ENCODE measurements at places on chromosomes 11 and 22. TPM values are rescaled to one million over a fixed set of nuclear protein-coding genes. Genes with fewer than 3 reads are reported as not detected.

DNA sequence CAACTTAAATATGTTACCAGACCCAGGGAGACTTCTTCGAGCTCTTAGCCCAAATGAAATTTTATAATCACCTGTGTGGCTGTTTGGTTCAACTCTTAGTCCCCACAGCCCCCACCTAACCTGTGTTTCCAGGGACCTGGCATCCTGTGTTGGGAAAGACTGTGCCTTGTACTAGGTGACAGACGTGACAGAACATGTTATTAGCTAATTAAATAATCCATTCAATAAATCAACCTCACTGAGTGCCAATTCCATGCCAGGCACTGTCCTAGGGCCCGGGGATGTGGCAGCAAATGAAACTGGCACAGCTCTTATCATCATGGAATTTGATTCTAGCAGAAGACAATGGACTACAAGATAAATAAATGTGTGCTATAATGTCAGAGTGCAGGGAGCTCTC is 431.9 kb downstream of the MIAT start:
- no peaks in the 10 kb centered on the region for H3K36me3 ChIP-seq
- no peak for DNase-seq

- H3K27ac ChIP-seq = no peak overlapping the region
- peaks cover 44% of the 10 kb centered on the region for H3K4me1 ChIP-seq
- H3K4me3 ChIP-seq = peak overlapping the region; percentile 79
- no peaks in the 10 kb centered on the region for H3K27me3 ChIP-seq
- peaks cover 38% of the 10 kb centered on the region for H3K36me3 ChIP-seq
Observed at GRCh38 chr11:62853279-62853965, 14.0 kb upstream of the WDR74 start.

- DNase-seq = no peak
- no peaks in the 10 kb centered on the region for H3K36me3 ChIP-seq
- no peaks in the 10 kb centered on the region for H3K27me3 ChIP-seq
- H3K4me1 ChIP-seq = no peaks in the 10 kb centered on the region
Observed at GRCh38 chr11:93017821-93018690, 48.6 kb downstream of the MTNR1B start.

DNA sequence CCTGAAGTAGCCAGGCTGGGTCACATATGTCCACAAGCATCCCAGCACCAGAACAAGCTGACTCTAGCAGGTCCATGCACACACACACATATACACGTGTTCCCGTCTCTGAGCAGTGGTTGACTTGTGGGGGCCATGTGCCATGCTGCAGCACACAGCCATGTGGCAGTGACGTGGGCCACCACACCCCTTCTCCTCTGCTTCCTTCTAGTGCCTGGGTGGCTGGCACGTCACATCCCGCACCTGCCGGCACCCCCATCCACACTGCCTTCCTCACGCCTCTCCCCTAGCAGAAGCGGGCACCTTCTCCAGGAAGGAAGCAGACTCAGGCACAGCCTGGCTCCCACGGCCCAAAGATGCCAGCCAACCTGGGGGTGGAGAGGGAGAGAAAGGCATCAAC is 9.5 kb downstream of the SYT7 start:
- H3K4me3 ChIP-seq = no peak overlapping the region
- peaks cover 39% of the 10 kb centered on the region for H3K27me3 ChIP-seq
- no peaks in the 10 kb centered on the region for H3K36me3 ChIP-seq
- H3K27ac ChIP-seq = no peak overlapping the region

DNA sequence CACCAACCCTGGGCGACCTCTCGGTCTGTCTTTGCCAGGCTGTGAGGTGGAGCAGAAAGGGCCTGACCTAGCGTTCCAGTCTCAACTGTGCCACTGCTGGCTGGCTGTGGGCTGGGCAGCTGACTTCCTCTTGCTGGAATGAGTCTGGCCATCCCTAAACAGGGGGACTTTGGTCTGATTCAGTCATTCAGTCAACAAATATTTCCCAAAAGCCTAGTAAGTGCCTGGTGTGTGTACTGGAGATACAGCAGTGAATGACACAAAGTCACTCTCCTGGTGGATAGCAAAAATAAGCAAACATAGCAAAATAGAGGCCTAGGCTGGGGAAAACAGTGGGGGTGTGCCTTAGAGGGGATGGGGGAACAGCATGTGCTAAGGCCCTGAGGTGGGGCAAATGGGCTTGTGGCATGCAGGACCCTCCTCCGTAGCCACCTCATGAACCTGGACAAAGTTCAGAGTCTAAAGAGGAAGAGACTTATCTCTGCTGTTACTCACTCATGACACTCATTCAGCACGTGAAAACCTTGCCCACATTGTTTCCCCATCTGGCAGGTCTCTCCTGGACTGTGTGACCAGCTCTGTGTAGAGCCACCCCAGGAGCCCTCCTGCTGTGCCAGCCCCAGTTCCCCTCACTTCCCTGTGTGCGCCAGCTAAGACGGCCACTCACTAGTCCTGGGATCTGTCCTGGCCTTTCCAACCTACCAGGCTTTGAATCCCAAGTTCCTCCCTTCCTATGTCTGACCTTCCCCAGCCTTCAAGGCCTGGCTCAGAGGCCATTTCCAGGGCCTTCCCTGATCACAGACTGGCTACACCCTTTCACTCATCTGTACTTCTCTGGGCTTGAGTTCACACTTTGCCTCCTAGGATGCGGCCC is 4.7 kb downstream of the GUCD1 start:
- no peak overlapping the region for H3K4me3 ChIP-seq
- no peaks in the 10 kb centered on the region for H3K27me3 ChIP-seq
- DNase-seq = no peak
- no peak overlapping the region for H3K27ac ChIP-seq

The STK33 gene
- not detected for total RNA-seq

The OR8D4 gene
- not detected for total RNA-seq

Measured in CD4-positive, alpha-beta T cell (primary cell).